Stimulated activated CD4-positive, alpha-beta T cell treated with anti-CD3 and anti-CD28 coated beads, Interleukin-4, amount 100 ng/mL, for 48 hours (primary cell): ENCODE measurements at places on chromosomes 3 and 15.

DNA sequence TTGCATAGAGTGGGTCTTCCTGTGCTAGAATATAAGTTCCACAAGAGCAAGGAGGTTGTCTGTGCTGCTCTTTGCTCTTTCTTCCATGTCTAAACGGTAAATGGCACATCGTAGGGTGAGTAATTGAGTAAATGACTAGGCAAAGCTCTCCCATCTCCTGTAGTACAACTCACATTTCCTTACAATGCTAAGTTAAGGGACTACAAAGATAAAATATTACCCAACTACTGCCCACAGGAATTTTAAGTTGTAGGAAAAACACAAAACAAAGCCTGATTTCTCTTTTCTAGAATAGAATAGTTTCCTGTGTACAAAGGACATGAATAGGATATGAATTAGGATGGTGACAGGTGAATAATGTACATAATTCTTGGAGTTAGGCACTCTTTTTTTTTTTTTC is 19.9 kb upstream of the LRIG1 start:
- DNase-seq, result no peak

- DNase-seq, result no peak
Observed at GRCh38 chr3:69823743-69824142, 84.5 kb downstream of the MITF start.

DNA sequence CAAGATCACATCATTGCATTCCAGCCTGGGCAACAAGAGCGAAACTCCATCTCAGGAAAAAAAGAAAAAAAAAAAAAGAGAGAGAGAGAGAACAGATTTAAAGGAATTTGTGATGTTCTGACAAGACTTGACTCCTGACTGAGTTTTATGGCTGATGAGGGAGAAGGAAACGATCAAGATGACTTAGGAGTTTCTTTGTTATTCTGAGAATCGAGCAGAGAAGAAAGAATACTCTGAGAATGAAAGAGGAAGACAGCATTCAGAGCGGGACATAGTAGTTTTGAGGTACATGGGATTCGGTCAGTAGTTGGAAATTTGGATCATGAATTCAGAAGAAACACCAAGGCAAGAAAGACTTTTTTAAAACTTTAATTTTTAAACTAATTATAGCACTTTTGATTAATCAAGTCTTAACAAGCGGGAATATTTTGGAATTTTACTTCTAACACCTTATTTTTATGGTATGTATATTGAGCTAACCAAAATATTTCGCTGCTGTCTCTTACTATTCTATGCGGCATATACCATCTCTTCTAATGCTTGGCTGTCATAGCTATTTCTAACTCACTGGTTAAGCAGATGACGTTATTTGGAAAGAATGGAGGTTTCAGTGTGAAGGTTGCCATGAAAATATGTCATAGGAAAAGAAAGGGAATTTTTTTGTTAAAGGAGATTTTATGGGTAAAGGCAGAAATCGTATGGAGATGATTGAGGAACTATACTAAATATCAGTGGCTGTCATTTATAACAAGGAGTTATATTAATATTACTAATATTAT is 644.1 kb downstream of the RBMS3 start:
- DNase-seq, result no peak

GRCh38 chr3:50237754-50238548 is 1.9 kb downstream of the GNAI2 start:
- peak; percentile 79 for DNase-seq

- DNase-seq, result no peak
Observed at GRCh38 chr3:185733980-185734724, 90.7 kb downstream of the IGF2BP2 start.

GRCh38 chr15:62816342-62817069 is 226.0 kb upstream of the TPM1 start:
- DNase-seq, result no peak

DNA sequence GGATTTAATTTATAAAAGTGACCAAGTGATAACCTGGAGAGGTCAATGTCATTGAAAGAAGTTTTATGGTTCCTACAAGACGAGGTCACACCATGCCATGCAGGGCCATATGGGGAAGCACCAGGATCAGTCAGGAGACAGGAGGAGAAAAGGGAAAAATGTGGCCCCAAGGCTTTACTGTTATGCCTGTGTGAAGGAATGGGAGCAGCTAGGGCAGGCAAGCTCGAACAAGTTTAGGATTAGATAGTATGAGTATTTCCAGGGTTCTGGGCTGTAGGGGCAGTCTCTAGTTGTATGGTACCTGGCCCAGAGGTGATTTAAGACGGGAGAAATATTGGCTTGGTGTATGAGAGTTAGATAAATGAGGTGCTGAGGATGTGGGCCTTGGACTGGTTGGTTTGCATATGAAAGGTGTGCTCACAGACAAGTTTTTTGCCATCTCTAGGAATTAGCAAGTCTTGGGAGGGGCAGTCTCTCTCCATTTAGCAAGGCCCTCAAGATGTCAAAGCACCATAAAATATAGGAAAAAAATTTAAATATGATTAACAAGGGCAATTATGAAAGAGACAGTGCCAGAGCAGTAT is 36.3 kb upstream of the DCLK3 start:
- no peak for DNase-seq

- no peak for DNase-seq
Observed at GRCh38 chr15:70222606-70223005, 124.9 kb upstream of the TLE3 start.

- DNase-seq, result no peak
Observed at GRCh38 chr3:11391174-11391879, 119.1 kb downstream of the ATG7 start.

DNA sequence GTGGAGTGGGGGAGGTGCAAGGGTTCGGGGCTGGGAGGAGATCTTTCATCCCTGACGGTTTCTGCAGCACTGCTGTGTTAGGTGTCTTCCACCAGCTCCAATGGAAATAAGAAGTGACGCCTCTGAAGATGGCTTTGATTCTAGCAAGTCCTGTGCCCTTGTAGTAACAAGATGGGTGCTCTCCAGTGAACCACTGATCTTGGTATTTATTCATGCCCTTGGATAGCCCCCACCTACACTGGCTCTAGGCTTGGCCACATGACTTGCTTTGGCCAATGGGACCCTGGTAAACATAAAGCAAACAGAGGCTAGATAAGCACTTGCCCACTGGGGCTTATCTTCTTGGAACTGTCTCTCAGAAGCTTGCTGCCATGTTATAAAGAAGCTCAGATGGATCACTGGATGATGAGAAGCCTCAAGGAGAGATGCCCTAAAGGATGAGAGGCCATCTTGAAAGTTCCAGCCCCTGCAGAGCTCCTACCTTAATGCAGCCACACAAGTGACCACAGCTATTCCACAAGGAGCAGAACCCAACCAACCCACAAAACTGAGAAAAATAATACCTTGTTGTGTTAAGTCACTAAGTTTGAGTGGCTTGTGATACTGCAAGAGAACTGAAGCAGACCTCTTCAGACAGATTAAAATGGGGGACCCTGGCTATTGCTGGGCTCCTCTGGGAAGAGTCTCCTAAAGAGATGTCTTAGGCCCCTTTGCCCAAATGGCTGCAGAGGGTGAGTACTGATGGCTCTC is 137.9 kb downstream of the PDCD6IP start:
- no peak for DNase-seq
